ENCODE measurements at places on chromosomes 6 and 20. TPM values are rescaled to one million over a fixed set of nuclear protein-coding genes. Genes with fewer than 3 reads are reported as not detected.

ATP9A gene
- 49.5 TPM for total RNA-seq

WFDC12 gene
- not detected for total RNA-seq

COL9A3 gene
- total RNA-seq = 3.6 TPM

SLC17A4 gene
- total RNA-seq = 62.7 TPM

FRMD1 gene
- total RNA-seq = not detected

FNDC1 gene
- 2.3 TPM for total RNA-seq

GABRR2 gene
- 0.92 TPM for total RNA-seq

ZNF512B gene
- total RNA-seq = 26.1 TPM

GPR63 gene
- 1.6 TPM for total RNA-seq

OTOR gene
- total RNA-seq = not detected

RPL7L1 gene
- 61.1 TPM for total RNA-seq

RAMACL gene
- 1.1 TPM for total RNA-seq

KIAA0408 gene
- total RNA-seq = 6.8 TPM

DCDC2 gene
- total RNA-seq = 33.8 TPM

IL17A gene
- not detected for total RNA-seq

LGSN gene
- total RNA-seq = 0.06 TPM

PPP1R14C gene
- 0.37 TPM for total RNA-seq

ESF1 gene
- 11.6 TPM for total RNA-seq

CD24 gene
- total RNA-seq = 2,531 TPM

CNR1 gene
- total RNA-seq = 3.7 TPM

COL12A1 gene
- 46.8 TPM for total RNA-seq

HLA-DRA gene
- total RNA-seq = 375 TPM

PSORS1C2 gene
- total RNA-seq = not detected

FAM83B gene
- 14.5 TPM for total RNA-seq

PREX1 gene
- 29.8 TPM for total RNA-seq

LPIN3 gene
- total RNA-seq = 41.8 TPM

RSPO3 gene
- 3.4 TPM for total RNA-seq

TRPC4AP gene
- total RNA-seq = 60.5 TPM

SLC22A7 gene
- 0.37 TPM for total RNA-seq

SLC32A1 gene
- not detected for total RNA-seq

EPPIN gene
- total RNA-seq = not detected

RUNX2 gene
- 5.3 TPM for total RNA-seq

BACH2 gene
- 2.6 TPM for total RNA-seq

NHLRC1 gene
- total RNA-seq = 1.9 TPM

DOK5 gene
- total RNA-seq = 15.5 TPM

HSD17B8 gene
- total RNA-seq = 13.6 TPM

GRM1 gene
- total RNA-seq = not detected

OLIG3 gene
- total RNA-seq = not detected

OR12D2 gene
- total RNA-seq = not detected

PACRG gene
- 3.2 TPM for total RNA-seq

DEFB115 gene
- total RNA-seq = not detected

SMOC2 gene
- total RNA-seq = 213 TPM

LY6G5C gene
- 5.2 TPM for total RNA-seq

DLL1 gene
- total RNA-seq = 13.0 TPM

PPDPF gene
- 793 TPM for total RNA-seq

ADGRB3 gene
- total RNA-seq = 2.0 TPM

Data from mucosa of gallbladder (tissue), 1 donor.